ENCODE measurements at places on chromosomes 1 and 21.

DNA sequence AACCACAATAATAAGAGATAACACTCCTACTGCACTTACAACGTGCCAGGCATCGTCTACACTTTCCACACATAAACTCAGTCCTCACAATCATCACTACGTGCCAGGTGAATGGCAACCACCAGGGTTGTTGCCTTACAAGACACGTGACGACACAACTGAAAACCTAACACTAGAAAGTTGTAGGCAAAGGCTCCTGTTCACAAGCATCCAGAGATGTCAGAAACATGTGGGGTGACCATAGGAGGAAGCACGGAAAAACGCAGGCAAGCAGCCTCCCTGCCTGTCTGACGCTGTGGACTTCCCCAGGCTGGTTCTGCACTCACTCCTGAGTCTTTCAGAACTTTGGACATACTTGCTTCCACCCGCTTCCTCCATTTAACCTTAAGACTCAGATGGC is 7.0 kb downstream of the CAPZB start:
- no peak for DNase-seq

GRCh38 chr1:172450524-172450885 is 6.6 kb upstream of the PIGC start:
- no peak for DNase-seq

GRCh38 chr1:38210021-38210894 is 163.7 kb upstream of the POU3F1 start:
- no peak for DNase-seq

GRCh38 chr1:171141688-171142415 is 43.2 kb upstream of the FMO2 start:
- DNase-seq = peak; percentile 71

GRCh38 chr1:236204039-236204438 is 61.7 kb downstream of the GPR137B start:
- DNase-seq = no peak

DNA sequence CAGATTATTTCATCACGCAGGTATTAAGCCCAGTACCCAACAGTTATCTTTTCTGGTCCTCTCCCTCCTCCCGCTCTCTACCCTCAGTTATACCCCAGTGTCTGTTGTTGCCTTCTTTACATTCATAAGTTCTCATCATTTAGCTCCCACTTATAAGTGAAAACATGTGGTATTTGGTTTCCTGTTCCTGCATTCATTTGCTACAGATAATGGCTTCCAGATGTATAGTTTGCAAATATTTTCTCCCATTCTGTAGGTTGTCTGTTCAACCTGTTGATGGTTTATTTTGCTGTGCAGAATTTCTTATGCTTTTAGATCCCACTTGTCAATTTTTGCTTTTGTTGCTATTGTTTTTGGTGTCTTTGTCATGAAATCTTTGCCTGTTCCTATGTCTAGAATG is 21.1 kb upstream of the KCNH1 start:
- DNase-seq = no peak

DNA sequence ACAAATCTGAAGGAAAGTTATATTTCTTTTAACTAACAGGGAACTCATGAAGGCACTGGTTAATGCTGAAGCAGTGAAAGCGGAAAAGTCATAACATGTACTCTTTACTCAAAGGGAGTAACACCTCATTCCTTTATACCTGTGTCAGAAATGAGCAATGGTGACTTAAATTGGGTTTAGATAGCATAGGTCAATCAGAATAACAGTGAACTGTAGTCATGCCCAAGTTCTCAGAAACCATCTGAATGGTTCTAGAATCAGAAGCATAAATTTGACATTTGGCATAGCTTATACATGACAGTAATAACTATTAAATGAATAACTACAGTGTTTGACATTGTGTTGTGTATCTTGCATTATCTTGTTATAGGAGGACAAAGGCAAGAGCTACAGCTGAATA is 382.0 kb downstream of the NUF2 start:
- no peak for DNase-seq

DNA sequence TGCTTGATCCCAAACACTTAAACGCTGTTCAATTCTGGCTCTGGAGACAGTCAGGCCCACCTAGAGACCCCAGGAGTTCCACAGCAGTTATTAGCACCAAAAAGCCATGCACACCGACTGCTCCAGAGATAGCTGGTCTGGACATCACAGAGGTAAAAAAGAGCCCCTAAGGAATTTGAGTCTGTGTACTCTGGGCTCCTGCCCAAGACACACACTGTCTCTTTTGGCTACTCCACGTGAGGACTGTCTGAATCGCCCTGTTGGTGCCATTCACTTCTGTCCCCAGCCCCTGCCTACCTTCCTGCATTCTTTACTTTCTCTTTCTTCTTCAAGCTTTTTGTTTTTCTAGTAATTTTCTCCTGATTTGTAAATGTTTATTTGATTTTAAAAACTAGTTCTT is 197.4 kb downstream of the ADGRL2 start:
- no peak for DNase-seq

DNA sequence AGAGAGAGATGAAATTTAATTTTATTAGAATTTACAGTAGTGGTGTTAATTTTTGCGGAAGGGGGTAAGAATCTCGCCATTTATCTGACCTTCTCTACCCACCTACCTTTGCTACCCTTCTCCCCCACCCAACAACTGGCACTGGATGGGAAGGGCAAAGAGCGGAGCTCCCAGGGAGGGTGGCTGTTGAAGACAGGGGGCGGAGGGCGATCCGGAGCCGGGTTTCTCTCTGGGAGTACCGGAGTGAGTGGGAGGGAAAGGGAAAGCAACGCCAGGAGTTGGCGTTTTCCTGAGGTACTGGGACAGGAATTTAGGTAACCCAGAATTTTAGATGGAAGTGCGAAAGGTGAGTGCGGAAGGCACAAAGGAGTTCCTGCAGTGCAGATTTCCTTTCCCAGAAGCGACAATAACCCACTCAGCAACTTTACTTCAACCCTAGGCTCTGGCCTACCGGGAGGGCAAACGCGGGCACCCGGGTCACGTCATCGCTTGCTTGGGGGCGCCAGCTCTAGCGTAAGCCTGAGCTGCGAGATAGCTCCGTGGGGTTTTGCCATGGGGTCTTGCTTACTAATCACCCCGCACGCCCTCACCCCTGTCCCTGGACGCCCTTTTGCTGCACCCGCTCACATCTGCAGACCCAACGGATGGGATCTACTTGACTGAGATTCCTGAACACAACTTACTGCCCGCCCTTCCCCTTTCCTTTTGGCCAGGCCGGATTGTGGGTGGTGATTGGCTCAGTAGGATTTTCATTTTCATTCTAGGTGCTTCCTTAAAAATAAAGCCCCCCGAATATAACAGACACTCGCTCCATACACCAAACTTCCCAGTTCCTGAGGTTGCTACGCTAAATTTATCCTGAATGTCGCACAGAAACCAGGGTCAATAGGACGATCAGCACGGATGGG is 413.0 kb upstream of the ESRRG start:
- DNase-seq = no peak

Data from uterus (tissue), 4 donors.